OCI-M1 (cell line): ENCODE measurements at places on chromosomes 7 and 10.

GRCh38 chr10:22321924-22322640, 1.2 kb downstream of the BMI1 start:
- peak; percentile 56 for DNase-seq

DNA sequence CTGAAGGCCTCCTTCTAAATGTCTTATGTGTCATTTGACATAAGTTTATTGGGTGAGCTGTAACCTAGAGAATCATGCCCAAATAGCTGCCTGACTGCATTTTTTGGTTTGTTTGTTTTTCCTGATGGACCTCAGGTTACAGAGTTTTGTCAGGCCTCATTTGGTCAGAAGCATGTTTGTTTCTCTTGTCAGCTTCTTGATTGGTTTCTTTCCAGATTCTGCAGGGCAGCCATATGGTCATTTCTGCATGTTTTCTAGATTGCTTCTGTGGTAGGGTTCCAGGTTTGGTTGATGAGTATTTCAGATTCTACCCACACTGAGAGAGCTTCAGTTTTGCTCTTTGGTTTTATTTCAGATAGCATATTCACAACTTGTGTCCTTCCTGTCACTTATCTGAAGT, 28.0 kb downstream of the GLCCI1 start:
- DNase-seq, result peak; percentile 27

- DNase-seq, result no peak
Measured at GRCh38 chr10:3780021-3780770, 4.8 kb downstream of the KLF6 start.

DNA sequence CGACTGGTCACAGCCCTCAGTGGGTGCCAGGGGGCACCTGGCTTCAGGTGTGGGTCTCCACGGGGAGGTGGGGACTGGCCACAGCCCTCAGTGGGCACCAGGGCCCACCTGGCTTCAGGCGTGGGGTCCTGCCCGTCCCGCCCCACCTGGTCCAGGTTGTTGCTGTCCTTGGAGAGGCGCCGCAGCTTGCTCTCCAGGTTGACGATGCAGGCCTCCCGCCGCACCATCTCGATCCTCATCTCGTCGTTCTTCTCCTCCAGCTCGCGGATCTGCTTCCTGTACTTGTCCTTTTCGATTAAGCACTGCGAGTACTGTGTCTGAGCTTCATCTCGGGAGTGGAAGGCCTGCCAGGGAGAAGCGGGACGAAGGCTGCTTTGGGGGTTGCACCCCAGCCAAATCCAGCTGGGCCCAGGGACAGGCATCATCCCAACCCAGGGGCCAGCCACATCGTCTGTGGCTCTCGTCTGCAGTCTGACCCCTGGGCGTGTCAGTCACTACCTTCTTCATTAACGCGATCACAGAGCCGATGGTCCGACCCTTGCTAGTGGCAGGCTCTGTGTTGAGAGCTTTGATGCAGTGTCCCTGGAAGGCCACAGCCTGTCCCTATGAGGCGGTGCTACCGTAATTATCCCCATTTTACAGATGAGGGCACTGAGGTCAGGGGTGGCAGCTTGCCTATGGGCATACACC, 92.9 kb upstream of the GNA12 start:
- no peak for DNase-seq

DNA sequence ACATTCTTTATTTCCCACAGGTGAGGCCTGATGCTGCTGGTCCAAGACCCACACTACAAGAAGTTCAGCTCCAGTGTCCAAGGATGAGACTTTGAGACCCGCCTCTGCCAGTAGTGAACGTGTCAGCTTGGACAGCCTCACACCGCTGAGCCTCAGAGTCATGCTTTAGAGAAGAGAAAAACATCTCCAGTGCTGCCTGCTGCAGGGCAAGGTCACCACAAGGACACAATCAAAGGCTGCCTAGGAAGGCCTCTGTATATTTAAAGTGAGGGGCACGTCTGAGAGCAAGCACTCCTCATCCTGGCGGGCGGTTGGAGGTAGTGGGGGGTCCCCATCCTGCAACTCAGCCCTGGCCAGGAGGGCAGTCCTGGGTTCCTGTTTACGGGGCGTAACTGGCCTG, 19.3 kb downstream of the FGFR2 start:
- DNase-seq, result no peak

DNA sequence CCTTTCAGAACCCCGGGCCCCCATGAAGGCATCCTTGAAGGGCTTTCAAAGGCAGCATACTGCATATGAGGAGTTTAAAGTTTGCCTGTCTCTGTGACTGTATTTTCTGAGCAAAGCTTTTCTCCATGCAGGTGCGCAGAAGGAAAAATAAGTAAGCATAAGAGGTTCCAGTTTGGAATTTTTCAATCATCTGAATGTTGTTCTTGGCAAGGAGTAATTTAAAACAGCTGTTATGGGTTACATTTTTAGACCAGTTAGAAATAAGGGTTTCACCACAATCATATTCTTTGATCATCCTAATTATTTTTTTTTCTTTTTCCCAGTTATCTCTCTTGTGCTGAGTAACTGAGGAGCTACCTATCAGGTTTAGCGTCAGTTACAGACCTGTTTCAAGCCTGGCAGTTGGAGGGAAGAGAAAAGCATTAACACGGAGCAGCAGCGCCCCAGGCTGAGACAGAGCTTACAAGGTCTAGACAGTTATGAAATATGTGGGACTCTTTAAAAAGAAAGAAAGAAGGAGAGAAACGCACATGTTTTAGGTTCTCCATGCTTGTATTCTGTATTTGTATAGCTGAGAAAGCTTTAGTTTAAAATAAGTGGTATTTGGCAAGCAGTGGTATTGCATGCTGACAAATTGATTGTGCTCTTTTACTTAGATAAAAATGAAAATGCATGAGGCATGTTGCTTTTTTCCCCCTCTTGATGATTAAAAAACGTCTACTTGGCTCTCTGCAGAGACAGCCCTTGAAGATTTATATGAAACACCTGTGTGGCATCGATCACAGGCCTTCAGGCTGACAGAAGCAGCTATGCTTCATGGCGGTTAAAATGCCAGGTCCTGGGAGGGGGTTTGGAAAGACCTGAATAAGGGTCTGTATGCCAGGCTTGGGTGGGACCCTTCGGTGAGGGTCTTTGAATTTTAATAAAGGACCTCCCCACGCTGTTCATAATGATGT, 157.6 kb downstream of the GRK5 start:
- peak; percentile 11 for DNase-seq

DNA sequence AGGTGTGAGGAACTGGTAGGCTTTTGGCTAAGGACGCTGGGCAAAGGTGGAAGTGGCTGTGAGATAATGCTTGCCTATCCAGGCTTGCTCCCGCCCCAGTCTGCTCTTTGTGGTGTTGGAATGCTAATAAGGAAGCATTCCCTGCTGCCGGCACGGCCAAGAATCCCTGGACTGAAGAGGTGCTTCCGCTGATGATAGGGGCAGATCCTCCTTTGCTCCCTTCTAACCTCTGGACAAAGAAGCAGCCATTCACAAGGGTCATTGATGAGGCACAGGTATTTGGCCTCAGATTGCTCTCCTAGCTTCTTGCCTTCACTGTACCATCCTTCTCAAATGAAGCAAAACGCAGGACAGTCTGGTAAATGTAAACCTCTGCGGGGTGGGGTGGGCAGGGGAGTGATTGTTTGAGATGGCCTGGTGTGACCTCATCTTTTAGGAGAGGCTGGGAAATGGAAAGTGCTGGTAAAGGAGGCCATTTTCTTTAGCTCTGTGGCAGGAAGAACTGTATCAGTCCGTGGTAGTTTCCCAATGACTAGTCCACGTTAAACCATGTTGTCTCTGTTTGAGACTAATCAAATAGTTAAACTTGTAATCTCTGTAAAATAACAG, 1.7 kb downstream of the PGAM1 start:
- DNase-seq, result peak; percentile 48

GRCh38 chr7:19775578-19775977, 2.2 kb upstream of the TMEM196 start:
- DNase-seq, result no peak

GRCh38 chr7:70076325-70076724, 478.1 kb downstream of the AUTS2 start:
- DNase-seq, result no peak

DNA sequence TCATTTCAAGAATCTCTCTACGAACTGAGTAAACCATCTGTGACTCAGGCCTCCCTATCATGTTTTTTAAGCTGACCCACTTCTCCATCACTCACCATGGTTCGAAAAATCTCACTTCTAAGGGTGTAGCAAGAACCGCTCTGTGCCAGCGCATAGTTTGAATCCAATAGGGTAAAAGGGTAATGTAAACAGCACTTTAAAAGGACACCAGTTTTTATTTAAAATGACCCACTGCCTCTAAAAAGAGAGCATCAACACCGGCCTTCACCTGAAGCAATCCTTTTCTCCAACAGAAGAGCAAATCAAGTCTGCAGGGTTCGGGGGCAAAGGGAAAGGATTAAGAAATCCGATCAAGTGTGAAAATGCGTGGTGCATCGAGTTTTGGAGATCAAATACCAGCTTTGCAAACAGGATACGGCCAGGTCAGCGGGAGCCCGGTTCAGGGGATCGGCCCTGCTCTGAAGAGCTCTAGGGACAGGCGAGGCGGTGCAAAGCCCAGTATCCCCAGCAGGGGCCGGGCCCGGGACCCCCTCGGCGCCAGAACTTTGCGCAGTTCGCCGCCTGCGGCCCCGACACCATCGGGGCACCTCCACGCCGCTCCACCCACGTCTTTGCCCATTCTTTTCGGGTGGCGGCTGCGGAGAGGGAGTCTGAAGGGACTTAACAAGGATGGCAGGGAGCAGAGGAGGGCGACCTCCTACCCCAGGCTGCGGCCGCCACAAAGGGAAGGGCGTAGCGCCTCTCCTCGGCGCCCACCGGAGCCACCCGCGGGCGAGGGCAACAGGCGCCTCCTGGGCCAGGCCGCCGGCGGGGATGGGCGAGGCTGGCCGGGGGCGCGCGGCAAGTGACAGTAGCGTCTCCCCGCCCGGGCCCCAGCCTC, 842 bp downstream of the NMT2 start:
- peak; percentile 68 for DNase-seq

DNA sequence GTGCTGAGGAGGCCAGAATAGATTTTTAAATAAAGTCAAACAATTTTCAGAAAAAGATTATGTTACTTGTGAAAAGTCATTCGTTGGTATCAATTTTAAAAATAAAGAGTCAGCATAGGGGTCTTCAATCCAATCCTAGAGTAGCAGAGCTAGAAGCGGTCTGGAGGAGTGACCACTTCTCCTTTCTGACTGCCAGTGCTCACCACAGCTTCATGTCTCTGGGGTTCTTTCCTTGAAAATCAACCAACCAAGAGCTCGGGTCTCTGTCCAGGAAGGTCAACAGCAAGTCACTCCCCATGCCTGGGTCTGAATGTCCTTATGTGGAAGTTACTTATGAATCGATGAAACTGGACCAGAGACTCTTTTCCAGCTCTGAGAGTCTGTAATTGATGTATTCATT, 14.3 kb downstream of the PTPRN2 start:
- peak; percentile 77 for DNase-seq

DNA sequence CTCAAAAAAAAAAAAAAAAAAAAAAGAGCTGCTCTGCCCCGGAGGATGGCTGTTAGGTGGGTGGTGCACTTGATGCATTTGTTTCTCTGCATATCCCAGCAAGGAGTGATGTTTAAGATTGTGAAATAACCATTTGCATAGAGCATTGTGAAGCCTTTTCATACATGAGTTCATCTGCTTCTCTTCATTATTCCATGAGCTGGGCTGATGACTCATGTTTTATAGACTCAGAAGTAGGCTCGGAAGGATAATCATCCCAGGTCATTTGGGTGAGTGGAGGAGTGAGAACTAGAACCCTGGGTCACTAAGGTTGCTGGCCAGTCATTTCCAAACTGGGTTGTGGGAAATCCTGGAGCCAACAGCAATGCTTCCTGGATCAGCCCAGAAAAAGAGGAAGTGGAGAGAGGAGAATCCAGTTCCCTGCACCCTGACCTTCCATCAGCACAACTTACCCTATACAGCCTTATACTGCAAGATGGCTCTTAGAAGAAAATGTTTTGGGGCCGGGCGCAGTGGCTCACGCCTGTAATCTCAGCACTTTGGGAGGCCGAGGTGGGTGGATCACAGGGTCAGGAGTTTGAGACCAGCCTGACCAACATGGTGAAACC, 45.3 kb downstream of the TACC2 start:
- no peak for DNase-seq

DNA sequence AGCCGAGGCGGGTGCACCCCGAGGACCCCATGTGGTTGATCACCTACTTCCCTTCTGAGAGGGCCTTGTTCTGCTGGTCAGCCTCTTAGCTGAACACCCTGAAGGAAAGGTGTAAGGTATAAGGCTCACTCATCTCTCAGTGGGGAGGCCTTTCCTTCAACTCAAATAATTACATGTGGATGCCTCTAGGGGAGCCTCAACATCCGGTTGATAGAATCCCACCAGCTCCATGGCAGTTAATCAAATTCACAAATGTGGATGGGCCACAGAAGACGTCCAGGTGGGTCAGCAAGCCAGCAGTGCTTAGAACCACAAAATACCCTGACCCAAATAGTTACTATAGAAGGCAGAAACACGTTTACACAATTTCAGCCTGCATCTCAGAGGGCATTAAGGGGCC, 37.7 kb upstream of the ZNF32 start:
- DNase-seq, result no peak
